ENCODE measurements at places on chromosomes 11 and 22.
A peak's percentile ranks its signal among the peaks of the same experiment; 100 is the strongest.

DNA sequence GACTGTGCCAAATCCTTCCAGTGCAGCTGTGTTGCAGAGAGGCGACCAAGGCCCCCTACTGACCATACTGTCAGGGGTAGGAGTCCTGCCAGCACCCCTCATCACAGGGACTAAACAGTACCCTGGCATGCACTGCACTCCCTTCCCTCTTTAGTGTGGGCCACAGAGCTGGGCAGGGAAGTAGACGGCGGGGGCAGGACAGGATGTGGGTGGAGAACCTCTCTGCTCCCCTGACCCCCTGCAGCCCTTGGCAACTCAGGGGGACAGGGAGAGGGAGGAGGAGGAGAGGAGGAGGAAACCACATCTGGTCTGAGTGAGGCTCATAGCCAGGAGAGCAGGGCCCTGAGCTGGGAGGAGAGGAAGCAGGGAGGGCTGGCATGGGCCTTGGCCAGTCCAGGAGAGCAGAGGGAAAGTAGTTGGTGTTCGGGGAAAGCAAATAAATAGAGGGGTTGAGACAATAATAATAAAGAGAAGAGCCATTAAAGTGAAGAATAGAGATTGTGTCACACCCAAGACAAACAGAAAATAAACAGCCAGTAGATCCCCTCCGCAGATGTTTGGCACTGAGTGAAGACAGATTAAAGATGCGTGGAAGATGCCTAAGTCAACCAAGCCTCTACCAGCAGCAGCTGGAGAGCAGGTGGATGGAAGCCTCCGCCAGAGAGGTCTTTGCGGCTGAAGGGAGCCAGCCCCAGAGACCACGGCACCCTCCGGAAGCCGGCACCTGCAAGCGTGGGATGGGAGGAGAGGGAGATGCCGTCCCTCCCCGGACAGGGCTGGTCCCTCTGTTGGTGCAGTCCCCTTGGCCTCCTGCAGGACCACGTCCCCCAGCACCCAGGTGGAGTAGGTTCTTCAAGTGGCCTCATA, 61.5 kb downstream of the RPUSD4 start:
- no peak for DNase-seq

- peak; percentile 66 for DNase-seq
These were observed 15.7 kb upstream of the CCDC179 start for GRCh38 chr11:22875869-22876473.

DNA sequence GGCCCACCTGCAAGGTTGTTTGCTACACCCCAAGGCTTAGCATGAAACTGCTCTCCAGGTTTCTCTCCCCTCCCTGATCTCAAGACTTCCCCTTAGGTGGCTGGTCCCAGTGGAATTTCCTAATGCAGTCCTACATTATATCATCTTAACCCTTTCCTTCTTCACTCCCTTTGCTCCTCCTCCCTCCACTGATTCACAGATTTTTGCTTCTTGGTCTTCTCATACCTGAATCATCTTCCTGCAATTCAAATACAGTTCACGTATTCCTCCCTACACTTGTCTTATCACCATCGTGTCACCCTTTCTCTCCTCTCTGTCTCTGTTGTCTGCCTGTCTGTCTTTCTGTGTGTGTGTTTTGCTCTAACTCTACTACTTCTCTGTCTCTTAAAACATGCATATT, 17.0 kb downstream of the MMP10 start:
- DNase-seq = no peak

DNA sequence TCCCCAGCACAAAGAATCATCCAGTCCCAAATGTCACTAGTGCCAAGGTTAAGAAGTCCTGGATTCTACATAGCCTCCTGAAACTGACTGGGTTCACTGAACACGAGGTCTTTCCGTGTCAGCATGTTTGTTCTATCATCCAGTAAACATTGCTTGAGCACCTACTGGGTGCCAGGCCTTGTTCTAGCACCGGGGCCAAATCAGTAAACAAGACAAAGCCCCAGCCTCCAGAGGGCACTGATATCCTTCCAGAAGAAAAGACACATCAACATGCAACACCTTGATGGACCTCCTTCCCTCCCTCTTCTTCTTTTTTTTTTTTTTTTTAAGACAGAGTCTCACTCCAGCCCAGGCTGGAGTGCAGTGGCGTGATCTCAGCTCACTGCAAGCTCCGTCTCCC, 26.9 kb downstream of the TPST2 start:
- DNase-seq = no peak

Measured in WERI-Rb-1 (cell line).